Activated T-cell treated with anti-CD3 and anti-CD28 coated beads for 4 hours (primary cell): ENCODE measurements at places on chromosomes 16 and 17.

DNA sequence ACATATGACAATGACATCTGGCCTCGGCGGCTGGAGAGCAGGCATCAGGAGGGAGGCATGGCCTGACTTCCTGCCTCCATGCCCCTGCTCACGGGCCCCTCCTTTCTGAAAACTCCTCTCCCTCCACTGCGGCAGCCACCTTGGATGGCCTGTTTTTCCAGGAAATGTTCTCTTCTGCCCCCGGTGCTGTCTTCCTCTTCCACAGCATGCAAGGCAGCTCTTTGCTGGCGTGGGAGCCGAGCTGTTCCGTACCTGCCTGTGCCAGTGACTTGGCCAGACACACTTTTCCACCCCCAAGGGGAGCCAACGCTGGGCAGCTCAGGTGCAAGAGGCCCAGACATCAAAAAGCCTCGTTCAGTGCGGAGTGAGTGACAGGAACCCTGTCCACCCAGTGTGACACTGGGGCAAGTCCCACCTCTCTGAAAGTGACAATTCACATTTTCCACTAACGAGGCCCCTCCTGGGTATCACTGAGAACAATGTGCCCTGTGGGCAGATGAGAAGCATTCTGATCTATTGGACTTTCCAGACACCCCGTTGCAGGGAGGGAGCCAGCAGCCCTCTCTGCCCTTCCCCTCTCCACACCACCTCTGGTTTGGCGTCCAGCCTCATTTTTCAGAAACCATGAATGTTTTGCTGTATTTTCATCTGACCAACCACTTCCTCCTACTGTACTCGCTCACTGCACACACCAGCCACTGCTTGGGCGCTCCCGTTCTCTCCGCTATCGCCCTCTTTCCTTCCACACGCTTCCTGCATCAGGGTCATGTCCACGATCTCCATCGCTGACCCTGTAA is 31.2 kb downstream of the NSMCE1 start:
- DNase-seq, result peak; percentile 66

DNA sequence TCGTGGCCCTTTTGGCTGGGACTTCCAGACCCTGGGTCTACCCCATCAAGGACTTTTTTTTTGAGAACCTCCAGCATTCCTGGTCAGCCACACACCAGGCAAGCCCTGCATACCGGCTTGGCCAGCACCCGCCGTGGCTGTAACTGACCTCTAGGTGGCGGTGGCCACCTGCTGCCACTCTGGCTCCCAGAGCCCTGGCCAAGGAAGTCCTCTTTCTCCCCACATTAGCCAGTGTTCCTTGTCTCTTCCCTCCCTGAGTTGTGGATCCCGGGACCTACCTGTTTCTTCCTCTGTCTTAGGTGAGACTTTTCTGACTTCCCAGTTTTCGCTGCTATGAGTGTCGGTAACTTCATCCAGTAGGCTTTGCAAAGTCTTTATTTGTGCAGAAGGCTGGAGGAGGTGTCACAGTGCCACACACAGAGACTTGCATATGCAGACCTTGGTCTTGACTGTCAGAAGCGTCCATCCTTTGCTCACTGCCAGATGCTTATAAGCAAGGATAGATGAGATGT is 348.3 kb downstream of the CPPED1 start:
- DNase-seq, result peak; percentile 11

DNA sequence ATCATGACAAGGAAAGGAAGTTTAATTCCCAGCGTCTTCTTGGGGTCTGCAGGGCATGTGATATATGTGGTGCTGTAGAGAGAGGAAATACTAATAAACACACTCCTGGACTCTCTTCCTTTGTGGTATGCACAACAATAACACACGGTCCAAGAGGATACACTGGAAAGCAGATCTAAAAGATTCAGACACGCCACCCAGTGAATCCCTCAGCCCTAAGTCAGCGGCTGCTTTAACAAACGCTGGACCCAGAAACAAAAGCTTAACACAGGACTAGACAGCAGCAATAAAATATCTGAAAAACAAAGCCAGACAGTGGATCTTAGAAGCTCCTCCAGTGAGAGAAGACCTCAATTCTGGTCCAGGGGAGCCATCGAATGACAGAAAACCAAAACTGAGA is 13.1 kb downstream of the CFAP20 start:
- DNase-seq, result no peak

- no peak for DNase-seq
Observed at GRCh38 chr17:51807460-51807859, 351.1 kb downstream of the CA10 start.

DNA sequence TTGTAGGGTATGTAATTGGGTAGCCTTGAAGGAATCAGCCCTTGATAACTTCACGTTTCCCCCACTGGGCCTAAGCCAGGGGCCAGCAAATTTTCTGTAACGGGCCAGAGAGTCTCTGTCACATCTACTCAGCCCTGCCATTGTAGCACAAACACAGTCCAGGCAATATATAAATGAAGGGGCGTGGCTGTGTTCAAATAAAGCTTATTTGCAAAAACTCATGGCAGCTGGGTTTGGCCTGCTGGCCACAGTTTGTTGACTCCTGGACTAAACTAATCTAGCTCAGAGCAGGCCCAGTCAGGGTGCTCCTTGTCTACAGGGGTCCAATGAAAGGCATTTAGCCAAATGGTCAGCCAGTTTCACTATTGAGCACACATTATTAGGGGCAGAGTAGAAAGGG is 141.6 kb downstream of the CCDC182 start:
- no peak for DNase-seq

- DNase-seq, result no peak
Observed at GRCh38 chr17:43755389-43755875, 3.2 kb downstream of the SOST start.

GRCh38 chr17:34287875-34288274 is 2.3 kb downstream of the CCL11 start:
- DNase-seq, result no peak

DNA sequence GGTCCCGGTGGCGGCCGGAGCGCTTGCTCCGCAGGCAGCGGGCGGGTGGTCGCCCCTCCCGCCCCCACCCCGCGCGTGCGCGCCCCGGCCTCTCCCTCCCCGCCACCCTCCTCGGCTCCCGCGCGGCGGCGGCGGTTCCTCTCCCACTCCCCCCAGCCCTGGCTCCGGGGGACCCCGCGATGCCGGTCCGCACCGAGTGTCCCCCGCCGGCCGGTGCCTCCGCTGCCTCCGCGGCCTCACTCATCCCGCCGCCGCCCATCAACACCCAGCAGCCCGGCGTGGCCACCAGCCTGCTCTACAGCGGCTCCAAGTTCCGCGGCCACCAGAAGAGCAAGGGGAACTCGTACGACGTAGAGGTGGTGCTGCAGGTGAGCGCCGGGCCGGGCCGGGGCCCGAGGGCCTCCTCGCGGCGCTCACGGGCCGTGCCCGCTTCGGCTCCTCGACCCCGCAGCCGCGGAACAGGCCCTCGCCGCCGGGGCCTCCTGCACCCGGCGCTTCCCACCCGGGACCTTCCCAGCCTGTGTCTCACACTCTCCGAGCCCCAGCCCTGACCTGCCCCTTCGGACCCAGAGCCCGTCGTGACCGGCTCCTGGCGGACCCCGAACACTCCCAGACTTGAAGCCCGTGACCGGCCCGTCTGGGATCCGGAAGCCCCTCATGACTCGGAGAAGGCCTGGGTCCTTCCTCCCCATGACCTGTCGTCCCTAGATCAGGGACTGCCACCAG is 490 bp downstream of the GID4 start:
- DNase-seq, result no peak

- no peak for DNase-seq
Observed at GRCh38 chr17:17714879-17715278, 33.6 kb downstream of the RAI1 start.

DNA sequence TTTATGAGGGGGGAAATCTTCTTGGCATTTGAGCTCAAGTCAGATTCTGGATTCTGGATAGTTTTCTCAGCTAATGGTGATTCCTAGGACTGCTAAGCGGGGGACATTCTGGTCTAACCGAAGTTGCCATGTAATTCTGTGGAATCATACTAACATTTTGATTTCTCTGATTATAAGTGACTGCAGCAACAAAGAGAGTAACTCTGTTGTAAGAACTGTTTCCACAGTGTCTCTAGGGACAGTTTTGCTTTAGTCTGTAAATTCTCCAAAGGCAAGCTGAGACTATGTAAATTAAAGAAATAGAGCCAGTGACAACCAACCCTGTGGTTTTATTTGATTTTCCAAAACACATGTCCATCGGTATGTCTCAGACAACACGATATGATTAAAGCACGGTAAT is 286.2 kb downstream of the IRX3 start:
- no peak for DNase-seq

DNA sequence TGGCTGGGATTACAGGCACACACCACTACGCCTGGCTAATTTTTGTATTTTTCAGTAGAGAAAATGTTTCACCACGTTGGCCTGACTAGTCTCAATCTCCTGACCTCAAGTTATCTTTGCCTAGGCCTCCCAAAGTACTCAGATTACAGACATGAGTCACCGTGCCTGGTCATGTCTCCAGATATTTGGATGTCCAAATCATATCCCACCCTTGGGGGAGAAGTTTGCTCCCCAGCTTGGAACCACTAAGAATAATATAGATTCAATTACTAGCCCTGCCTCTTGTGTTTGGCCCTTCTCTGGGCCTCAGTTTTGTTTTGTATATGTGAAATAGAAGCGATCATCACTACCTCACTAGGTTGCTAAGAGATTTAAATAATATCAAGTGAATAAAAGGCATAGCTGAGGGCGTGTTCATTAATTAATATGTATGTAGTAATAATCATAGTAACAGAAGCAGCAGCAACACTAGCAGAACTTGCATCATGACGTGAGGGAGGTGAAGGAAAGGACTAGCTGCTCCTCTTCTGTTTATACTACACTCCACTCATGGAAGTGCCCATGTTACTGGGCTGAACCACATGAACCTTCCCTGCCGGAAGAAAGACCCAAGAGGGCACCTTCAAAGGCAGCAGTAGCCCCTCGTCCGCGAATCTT is 253.6 kb upstream of the XYLT1 start:
- DNase-seq, result no peak

DNA sequence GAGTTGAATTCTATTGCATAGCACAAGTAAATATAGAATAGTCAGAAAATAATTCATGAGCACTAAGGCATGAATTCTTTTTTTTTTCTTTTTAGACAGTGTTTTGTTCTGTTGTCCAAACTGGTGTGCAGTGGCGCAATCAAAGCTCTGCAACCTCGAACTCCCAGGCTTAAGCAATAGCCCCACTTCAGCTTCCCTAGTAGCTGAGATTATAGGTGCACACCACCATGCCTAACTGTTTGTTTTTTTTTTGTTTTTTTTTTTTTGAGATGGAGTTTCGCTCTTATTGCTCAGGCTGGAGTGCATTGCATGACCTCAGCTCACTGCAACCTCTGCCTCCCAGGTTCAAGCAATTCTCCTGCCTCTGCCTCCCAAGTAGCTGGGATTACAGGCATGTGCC is 16.6 kb downstream of the TUBD1 start:
- no peak for DNase-seq

- peak; percentile 94 for DNase-seq
Observed at GRCh38 chr17:2049333-2050299, 5.3 kb upstream of the HIC1 start.

GRCh38 chr16:11404603-11405002 is 59.3 kb downstream of the RMI2 start:
- no peak for DNase-seq

GRCh38 chr16:87970186-87970585 is 19.0 kb downstream of the BANP start:
- DNase-seq, result no peak

GRCh38 chr17:43909537-43910231 is 2.3 kb upstream of the MPP2 start:
- no peak for DNase-seq

GRCh38 chr16:89312194-89312593 is 94.7 kb downstream of the ZNF778 start:
- no peak for DNase-seq

- no peak for DNase-seq
Observed at GRCh38 chr16:60295451-60295850, 1561.3 kb upstream of the GOT2 start.

DNA sequence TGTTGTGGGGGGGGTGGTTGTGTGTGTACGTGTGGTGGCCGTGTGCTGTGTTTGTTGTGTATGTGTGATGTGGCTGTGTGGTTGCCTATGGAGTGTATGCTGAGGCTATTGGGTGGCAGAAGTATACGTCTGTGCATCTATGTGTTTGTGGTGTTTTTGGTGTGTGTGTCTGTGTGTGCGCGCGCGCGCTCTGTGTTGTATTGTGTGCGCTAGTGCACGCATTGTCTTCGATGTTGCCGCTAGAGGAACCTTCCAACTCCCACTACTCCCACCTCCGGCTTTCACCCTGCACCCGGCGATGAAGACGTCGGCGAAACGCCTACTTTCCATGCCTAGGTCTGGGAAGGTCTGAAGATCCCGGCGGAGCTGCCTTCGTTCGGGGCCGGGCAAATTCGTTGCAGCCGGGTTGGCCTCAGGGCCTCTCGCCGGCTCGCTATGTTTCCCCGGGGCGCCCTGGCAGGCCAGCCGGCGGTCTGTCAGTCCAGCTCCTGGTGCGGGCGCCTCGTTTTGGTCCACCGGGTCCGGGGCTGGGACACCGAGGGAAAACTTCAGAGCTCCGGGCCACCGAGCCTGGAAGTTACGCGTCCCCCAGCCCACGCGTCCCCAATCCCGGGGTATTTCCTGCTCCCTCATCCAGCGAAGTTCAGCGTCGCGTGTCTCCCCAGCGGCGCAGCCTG is 5.2 kb upstream of the DLX4 start:
- no peak for DNase-seq

- DNase-seq, result no peak
Observed at GRCh38 chr16:9264067-9264466, 172.6 kb downstream of the HAPSTR1 start.

DNA sequence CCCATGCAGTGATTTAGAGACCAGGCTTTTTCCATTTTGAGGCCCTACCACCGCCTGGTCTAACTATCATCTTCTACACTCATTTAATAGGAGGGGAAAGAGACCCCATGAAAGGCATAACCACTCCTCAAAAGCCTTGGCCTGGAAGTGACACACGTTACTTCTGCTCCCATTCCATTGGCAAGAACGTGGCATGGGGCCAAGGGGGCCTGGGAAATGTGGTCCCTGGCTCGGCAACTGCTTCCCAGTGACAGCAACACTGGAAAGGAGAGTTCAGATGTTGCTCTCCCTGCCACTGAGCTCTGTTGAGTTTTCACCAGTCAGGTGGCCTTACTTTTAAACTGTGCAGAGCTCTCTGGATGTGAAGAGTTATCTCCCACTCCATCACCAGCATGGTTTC is 45.2 kb upstream of the MAP3K14 start:
- DNase-seq, result no peak

DNA sequence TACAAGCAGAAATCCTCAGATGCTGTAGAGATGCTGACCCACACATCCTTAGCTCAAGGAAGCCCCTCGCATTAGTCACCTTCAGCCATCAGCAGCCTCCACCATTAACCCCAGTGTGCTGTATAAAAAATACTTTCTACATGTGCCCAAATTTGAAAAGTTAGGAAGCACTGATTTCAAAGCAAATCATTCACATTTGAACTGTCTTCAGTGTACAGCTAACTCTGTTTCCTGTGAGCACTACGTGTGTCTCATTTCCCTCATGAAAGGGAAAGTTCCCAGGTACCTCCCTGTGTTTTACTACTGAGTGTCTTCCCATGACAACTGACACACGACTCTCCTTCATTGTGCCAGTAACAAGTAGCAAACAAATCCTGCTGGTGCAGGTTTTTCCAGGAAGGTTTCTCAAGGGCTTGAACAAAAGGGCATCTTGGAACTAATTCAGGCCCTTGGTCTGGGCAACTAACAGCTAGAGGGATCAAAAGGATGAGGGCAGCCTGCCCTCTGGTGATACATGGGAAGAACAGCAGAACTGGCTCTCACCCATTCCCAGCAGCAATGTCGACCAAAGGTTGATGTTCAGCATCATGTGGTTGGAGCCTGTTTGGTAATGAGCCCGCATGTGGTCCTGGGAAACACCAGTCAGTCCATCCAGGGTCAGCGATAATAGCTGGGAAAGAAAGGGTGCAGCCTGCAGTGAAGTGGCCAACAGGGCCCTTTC is 4.0 kb downstream of the SLC35B1 start:
- DNase-seq, result no peak

GRCh38 chr17:6853764-6854442 is 22.4 kb upstream of the TEKT1 start:
- DNase-seq, result peak; percentile 19
